Posterior vena cava (tissue), 2 donors: ENCODE measurements at places on chromosomes 7 and 10.

DNA sequence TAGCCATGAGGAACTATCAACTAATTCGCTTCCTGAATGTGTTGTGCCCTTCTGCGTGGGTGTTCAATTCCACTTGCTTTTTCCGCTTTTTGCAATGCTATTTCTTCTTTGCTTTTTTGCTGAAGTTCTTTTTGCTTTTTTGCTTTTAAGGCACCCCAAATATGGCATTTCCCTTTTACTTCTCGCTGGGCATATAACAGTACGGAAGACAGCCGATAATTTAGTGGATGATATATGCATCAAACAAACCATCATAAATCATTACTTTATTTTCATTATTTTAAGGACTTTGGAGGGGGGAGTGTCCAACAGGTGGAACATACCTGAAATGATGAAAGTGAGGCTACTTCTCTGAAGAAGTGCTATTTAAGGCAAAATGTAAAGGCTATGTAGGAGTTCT lies 277.0 kb upstream of the MTPN start:
- DNase-seq = no peak

DNA sequence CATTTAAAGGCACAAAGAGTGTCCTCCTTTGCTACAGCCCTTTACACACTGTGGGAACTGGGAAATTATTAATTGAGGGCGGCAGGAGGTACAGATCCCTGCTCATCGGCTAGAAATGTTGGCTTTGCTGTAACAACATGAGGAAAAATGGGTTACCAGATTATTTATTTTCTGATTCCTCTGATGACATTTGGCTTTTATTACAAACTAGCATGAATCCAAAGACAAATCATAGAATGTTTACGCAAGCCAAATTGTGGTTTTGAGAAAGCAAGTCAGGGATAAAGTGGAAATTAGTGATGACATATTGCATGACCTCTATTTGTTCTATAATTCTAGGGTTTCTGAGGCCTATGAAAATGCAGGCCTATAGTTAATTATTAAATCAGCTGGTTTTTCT lies 126.1 kb upstream of the TMEM196 start:
- no peak for DNase-seq

- no peak for DNase-seq
These were observed 20.5 kb upstream of the TNS3 start for GRCh38 chr7:47602272-47603004.

DNA sequence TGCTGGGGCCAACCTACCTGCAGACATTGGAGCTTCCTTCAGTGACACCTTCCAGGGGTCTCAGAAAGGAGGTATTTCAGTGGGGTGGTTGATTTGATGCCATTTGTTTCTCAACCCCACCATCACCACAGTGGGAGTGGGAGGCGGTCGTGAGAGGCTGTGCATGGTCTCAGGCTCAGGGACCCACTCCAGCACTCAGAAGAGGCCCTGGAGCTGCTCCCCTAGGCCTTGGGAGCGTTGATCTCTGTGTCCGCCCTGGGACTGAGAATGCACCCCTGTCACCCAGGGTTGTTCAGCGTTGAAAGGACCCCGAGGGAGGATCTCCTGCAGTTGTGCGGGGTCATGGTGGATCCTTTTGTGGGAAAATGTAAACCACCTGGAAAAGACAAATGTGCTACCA lies 410.6 kb downstream of the GLRX3 start:
- DNase-seq = no peak

- no peak for DNase-seq
These were observed 480.5 kb downstream of the PHTF2 start for GRCh38 chr7:78279032-78279431.

DNA sequence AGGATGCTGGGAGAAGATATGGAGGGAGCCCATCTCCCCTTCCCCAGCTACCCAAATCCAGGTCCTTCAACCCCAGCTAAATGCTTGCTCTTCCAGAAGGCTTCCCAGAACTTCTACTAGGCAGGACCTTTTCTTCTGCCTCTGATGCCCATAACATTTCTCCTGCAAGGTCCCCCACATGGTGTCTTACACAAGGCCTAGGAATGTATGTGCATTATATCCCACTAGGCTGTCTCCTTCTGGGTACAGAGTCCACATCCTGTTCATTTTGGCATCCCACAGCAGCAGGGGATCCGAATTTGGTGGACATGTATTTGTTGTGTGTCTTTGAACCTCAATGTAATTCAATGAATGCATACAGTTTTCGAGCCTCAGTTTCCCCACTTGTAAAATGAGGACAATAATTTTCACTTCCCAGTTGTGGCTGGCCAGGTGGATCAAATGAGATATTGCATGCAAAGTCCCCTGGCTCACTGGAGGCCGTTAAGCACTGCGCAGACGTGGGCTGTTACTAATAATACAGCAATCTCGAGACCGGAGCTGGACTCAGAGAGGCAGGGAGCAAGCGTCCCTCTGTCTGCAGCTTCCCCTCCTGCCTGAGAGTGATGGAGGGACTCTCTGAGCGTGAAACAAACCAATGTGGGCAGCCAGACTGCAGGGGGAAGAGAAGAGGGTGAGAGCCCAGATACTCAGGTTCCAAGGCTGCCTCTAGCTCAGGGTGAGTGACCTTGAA lies 18.6 kb upstream of the YWHAG start:
- no peak for DNase-seq

- no peak for DNase-seq
These were observed 38.5 kb upstream of the PDLIM1 start for GRCh38 chr10:95329296-95329695.

DNA sequence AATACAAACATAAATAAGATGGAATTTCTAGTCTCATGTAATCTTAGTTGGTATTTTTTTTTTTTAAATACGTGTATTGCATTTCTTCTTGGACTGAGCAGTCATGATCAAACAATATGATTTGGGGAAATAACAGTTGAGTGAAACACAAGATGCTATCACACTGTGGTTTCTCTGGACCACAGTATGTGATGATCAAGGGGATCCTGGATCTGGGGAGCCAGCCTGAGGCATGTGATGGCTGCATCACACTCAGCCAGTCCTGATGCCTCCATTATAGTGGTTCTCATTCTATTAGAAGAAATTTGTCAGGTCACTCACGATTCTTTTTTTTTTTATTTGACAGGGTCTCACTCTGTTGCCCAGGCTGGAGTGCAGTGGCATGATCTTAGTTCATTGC lies 495.9 kb upstream of the POT1 start:
- DNase-seq = no peak

DNA sequence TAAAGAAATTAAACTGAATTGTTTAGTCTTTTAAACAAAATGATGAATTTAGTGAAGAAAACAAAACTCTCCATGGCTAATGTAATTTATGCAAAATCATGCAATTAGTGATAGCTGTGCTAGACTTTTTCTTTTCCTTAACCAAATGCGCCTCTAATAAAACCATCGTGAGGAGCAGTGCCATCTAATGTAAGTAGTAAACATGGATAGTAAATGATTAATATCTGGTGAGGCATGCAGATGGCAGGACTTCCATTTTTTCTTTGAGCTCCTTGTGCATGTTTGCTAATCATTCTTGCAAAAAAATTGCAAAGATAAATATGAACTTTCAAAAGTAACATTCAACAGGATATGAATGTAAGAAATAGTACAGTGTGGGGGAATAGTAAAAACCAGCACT lies 2.3 kb downstream of the INSYN2A start:
- no peak for DNase-seq

GRCh38 chr7:132123773-132124172 lies 452.5 kb downstream of the PLXNA4 start:
- DNase-seq = no peak

DNA sequence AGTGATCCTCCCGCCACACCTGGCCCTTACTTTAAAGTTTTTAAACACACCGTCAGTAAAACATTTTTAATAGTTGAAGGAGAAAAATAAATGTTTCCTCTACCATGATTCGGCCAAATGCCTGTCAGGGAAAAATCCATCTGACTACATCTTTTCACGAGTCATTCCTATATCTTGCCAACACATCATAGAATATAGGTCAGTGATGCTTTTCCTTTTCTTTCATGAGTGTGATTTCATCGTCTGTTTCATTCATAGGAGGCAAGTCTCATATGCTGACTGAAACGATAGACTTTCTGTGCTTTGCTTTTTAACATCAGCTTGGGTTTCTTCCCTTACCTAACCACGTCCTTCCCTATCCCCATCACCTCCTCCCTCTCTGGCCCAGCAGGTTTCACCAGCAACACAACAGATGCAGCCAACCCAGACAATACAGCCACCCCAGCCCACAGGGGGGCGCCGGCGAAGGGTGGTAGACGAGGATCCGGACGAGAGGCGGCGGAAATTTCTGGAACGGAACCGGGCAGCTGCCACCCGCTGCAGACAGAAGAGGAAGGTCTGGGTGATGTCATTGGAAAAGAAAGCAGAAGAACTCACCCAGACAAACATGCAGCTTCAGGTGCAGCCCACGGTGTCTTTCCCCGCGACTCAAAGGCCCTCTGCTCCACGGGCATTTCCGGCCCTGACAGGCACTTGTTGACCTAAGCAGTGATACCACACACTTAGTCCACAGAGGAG lies 149.2 kb downstream of the TRIL start:
- no peak for DNase-seq

DNA sequence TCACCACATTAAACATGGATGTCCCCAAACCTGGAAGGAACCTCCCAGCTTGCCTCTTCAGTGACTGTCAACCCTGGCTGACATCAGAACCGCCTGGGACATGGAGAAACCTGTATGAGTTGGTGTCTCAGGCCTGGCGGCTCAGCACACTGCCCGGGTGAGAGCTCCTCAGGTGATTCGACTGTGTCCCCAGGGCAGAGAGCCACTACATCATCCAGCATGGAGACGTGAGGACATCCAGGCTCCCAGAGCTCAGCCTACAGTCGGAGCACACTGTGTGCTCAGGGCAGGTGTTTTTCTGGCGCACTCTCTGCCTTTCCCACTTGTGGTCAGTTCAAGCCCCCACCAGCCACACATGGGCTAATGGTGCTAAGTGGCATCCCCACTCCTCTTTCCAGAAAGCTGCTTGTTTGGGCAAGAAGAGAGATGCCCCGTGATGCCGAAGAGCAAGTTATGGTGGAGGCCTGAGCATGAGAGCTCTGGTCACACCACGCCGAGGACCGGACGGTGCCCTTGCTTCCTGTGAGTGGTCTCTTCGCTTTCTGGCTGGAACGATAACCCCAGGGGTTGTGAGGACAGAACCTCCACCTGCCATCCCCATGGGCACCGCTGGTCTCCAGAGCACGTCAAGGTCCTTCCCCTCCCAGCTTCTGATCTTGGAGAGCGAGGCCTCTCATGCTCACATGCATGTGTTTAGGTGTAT lies 38.5 kb downstream of the AMZ1 start:
- peak; percentile 57 for DNase-seq
